Left cardiac atrium (tissue), 4 donors: ENCODE measurements at places on chromosomes 2 and 18.

DNA sequence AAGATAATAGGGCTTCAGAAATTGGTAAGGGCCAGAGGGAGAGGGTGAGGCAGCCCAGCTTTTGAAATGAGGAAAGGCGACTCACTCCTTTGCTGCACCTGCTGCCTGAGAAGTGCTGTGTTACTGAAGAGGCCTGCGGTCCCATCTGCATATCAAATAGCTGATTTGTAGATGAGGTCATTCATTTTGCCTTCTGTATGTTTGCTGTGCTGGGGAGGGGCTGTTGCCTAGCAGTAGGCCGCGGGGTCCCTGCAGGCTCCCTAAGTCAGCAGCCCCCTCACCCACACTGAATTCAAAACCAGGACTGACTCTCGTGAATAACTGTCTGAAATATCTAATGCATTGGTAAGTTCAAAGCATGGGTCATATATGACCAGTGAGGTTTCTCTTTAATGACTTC lies 377.2 kb downstream of the SOX11 start:
- no peak for DNase-seq

GRCh38 chr2:27071990-27072830 lies 756 bp upstream of the OST4 start:
- DNase-seq = peak; percentile 73

GRCh38 chr18:50791599-50792438 lies 28.0 kb downstream of the MRO start:
- DNase-seq = no peak

- no peak for DNase-seq
Observed at GRCh38 chr2:154694881-154695280, 3.6 kb upstream of the KCNJ3 start.
